ENCODE measurements at places on chromosomes 6 and 20.
A peak's percentile ranks its signal among the peaks of the same experiment; 100 is the strongest.

DNA sequence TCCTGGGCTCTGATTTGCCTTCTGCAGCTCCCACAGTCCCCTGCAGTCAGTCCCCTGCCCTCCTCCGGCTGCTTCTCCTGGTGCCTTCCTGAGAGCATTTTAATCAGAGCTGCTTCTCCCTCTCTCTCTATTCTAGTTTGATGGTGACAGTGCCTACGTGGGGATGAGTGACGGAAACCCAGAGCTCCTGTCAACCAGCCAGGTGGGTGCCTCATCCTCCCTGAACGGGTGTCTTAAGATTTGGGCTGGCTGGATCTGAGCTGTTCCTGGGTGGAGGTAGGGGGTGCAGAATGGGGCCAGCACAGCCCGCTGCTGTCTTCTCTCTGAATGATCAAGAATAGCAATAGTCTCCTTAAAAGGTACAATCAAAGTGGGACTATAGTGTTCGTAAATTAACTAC lies 58.6 kb downstream of the TOX2 start:
- DNase-seq: no peak

DNA sequence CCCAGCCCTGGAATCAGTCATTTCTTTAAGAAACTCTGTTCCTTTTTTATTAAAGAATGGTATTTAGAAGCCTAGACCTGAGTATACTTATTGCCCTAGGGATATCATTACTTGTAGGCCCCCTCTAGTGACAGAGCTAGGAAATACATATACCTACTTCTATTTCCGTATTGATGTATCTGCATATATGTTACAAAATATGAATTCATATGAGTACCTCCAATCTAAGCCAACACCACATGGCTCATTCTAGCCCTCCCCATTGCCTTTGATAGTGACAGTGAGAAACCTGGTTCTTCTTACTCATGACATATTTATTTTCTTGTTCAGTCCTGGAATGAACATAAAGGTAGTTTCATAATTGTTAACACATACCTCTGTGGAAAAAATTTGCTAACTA lies 137.2 kb downstream of the FARS2 start:
- peak; percentile 11 for DNase-seq

- no peak for DNase-seq
Measured at GRCh38 chr6:151442371-151442770, 9.6 kb downstream of the RMND1 start.

DNA sequence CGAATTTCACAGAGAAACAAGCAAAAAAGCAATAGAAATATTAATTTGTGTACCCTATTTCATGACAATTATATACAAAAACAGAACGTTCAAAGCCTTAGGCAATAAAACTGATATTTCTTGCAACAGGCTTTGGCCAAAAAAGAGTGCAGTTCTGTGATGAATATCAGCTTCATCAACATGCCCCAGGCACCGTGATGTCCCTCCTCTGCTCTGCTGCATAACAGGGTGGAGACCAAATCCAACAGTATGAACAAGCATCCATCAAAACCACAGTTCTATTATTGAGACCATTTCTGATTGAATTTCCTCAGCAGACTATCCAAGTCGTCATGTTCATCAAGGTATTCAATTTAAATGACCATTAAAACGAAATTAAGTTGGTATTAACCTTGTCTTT lies 722.6 kb upstream of the NRSN1 start:
- no peak for DNase-seq

DNA sequence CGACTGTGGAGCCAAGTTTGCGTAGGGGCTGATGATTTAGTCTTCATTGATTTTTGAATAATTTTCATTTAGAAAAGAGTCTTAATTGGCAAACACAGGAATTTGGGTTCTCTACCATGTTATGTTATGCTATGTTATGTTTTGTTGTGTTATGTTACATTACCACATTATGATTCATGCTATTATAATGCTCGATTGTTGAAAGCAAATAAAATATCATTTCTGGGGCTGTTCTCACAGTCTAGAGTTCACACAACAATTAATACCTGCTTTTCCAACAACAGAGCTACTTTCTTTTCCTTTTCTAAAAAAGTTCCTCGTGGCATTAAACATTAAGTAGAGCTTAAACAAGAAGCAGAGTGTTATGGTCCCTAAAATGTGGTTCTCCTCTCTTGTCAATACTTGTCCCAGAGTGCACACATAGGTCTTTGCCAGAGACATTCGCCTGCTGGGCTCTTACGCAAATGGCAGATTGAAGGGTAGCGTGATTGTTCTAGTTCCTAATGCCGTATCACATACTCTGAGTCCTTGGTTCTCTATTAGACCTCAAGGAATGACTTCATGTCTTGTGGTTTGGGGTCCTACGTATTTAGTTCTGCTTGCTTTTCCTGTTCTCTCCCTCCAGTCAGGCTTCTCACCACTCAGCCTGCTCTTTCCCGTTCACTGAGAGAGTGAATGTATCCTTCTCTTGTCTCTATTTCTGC lies 370.3 kb downstream of the CD109 start:
- no peak for DNase-seq

- no peak for DNase-seq
Measured at GRCh38 chr6:63672582-63673129, 37.1 kb downstream of the PHF3 start.

- DNase-seq: no peak
Measured at GRCh38 chr6:131379948-131380347, 193.1 kb upstream of the ARG1 start.

- DNase-seq: no peak
Measured at GRCh38 chr20:3101737-3102574, 17.4 kb upstream of the AVP start.

Data from NCI-H2171 (cell line).